ENCODE measurements at places on chromosomes 4 and X.

DNA sequence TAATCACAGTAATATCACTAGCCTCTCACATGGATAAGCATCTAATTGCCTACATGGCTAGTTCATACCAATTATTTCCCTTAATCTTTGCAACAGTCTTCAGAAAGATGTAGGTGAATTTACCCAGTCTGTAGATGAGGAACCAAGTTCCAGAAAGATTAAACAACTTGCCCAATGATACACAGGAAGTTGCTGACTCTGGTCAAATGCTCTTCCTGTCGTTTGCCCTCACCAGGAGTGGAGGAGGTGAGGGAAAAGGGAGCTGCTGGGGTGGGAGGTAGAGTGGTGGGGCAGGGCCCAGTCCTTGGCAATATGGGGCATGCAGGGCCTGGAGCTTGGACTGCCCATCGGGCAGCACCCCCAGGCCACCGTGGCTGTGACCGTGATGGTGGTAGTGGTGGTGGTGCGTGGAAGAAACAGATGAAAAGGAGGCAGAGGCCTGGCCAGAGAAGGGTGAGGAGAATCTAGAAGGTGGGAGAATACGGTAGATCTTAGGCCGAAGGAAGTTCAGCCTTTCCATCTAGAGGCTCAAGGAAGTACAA lies 2.3 kb upstream of the KDM5C start:
- ATAC-seq = no peak

GRCh38 chrX:95059909-95060308 lies 1385.9 kb downstream of the FAM133A start:
- no peak for ATAC-seq

DNA sequence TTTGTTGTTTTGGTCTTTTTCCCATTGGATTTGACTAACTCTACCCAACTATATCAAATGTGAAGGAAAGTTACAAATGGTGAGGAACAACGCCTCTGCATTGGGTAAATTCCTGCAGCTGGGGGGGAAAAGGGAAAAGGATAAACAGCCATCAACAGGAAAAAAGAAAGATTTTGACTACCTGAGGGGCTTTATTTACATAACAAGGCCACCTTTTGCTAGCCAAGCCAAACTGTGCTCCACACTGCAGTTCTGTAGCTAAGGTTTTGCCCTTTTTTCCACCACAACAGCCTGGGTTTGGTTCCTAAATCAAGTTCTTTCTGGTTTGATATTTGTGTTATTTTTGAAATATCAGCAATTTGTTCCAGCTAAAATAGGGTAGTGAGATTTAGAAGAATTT lies 40.8 kb downstream of the RHOXF2B start:
- ATAC-seq = no peak

GRCh38 chr4:123291329-123291728 lies 105.3 kb upstream of the SPRY1 start:
- no peak for ATAC-seq

DNA sequence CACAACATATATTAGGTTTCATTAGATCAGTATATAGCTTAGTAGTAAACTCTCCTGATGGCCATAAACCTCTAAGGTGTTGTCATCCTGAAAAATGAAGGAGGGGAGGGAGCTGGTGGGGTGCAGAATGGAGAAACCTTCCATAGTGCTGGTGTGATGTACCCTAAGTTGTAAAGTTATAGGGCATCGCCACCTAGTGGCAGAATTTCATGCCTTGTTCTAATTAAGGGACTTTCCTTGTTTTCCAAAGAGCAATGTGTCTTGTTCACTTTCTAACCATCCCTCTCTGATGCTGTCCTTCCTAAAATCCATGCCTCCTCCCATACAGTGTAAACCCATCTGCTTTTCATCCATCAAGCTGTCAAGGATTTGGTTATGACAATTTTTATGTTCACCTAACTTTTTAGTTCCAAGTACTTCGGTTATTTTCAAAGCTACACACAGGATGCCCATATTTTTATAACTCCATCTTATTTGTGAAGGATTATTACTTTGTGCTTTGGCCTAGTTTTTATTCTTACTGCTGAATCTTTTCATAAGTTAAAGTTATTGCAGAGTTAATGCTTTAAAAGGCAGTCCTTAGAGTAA lies 4.5 kb downstream of the NBDY start:
- peak; percentile 37 for ATAC-seq

- ATAC-seq = no peak
Measured at GRCh38 chr4:156732634-156733033, 239.0 kb downstream of the PDGFC start.

GRCh38 chr4:108730579-108730978 lies 32.3 kb downstream of the ETNPPL start:
- ATAC-seq = no peak

DNA sequence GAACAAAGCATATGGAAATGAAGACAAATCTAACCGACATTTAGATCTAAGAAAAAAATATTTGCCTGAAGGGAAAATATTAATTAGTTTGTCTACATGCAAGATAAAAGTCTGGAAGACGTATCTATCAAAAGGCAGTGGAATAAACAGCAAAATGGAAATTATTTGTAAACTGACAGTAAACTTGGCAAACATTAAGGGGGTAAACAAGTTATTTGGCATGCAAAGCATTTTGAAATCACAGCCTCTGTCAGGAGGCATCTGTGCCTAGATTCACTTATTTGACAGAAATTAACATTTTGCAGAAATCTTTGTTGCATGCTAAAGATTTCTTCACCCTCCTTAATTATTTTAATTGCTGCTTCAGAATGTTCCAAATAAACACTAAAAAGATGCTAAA lies 1065.8 kb upstream of the POU3F4 start:
- no peak for ATAC-seq

DNA sequence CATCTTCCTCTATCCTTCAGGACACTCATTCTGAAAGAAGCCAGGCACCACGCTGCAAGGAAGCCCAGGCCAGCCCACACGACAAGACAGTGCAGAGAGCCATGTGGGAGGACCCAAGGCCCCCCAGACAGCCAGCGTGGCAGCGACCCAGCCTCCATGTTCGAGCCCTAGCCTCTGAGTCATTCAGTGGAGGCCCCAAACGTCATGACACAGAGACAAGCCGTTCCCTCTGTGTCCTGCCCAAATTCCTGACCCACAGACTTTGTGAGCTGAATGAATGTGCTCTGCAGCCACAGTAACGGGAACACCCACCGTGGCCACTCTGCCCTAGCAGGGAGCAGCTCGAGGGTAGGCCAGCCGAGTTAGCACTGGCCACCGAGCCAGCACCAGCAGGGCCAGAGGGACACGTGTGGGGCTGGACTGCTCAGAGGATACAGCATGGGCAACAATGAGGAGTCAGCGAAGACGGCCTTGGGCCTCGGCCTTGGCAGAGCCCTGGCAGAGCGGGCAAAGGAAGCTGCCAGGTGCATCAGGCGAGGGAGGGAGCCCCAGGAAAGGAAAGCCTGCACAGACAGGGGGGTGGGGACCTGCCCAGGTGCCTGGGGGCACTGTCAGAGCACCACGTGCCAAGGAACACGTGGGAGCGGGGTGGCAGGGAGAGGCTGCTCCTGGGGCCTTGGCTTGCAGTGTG lies 8.6 kb downstream of the BLOC1S4 start:
- ATAC-seq = no peak

All from activated T-helper 17 cell treated with anti-CD3 and anti-CD28 coated beads, Interleukin-2, amount 50 U/mL, for 72 hours (primary cell).